Activated CD4-positive, alpha-beta T cell treated with anti-CD3 and anti-CD28 coated beads, Interleukin-2, amount 50 U/mL, for 24 hours (primary cell): ENCODE measurements at places on chromosomes 12 and 14.

DNA sequence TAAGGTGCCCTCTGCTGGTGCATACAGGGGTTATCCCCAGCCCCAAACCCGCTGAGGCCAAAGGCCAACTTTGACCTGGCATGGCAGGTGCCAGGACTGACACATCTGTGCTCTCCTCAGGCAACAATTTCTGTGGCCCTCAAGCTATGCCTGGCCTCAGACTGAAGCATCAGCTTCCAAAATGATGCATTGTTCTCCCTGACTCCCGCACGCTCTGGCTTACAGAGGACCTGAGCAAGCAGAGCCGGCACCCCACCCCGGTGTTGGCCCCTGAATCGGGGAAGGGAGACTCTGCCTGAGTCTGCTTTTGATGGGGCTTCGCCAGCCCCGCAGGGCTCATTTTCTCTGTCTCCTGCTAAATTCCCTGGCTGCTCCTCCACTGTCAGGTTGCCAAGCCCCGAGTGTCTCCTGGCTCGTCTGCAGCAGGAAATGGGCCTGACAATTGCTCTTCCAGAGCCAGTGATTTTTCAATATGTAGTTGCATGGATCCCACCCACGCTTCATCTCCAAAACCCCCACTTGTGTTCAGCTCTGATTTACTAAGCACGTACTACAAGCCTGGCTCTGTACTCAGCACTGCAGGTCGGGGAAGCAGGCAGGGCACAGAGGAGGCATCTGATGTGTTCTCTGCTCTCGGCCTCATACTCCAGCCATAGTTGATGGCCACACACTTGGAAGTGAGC, 126.1 kb downstream of the SLC38A6 start:
- no peak for DNase-seq

DNA sequence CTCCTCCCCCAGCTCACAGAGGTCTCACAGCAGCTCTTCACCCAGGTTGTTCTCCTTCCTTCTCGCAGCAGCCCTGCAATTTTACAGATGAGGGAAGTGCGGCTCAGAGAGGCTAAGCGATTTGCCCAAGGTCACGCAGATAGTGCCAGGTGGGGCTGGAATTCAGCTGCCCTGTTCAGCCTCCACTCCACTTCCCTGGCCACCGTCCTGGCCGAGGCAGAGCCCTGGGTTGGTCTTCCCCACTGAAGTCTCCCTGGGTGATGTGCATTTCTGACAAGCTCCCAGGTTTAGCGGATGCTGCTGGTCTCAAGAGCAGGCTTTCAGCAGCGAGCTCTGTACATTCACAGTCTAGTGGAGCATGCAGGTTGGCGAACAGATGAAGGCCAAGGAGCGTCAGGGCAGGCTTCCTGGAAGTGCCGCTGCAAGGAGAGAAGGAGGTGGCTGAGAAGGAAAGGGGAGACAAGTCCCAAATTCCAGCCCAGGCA, 28.9 kb upstream of the EML1 start:
- DNase-seq = no peak

DNA sequence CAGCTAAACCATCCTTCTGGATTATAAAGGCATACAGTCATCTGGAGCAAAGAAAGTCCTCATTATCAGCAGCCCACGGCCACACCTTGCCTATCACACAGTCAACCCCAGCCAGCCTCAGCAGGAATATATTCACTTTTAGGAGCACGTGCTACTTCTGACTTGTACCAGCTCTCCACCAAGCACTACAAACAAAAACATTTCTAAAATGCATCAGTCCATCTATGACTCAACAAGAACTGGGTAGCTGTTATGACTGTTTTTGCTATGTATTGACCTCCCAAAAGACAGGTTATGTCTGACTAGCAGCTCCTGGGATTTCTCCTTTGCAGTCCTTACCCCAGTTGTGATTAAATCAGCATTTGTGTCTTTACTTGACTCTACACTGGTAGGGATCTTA, 31.2 kb downstream of the NUAK1 start:
- DNase-seq = no peak

GRCh38 chr12:123761841-123762714, at the start of gene DNAH10:
Gene DNAH10 (plus strand): TSS chr12:123762301. CDS start chr12:123762337, 36 bp downstream.
- peak; percentile 19 for DNase-seq

DNA sequence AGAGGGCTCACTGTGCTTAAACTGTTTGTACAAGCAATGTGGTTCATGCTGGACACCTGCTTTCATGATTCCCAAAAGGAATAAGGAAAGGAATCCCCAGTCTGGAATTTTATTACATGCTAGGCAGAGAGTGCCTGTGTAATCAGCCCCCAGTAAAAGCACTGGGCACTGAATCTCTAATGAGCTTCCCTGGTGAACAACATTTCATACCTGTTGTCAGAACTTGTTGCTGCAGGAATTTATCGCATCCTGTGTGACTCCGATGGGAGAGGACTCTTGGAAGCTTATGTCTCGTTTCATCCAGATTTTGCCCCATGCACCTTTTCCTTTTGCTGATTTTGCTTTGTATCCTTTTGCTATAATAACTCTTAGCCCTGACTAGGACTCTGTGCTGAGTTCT, 190.2 kb upstream of the HMGA2 start:
- no peak for DNase-seq

DNA sequence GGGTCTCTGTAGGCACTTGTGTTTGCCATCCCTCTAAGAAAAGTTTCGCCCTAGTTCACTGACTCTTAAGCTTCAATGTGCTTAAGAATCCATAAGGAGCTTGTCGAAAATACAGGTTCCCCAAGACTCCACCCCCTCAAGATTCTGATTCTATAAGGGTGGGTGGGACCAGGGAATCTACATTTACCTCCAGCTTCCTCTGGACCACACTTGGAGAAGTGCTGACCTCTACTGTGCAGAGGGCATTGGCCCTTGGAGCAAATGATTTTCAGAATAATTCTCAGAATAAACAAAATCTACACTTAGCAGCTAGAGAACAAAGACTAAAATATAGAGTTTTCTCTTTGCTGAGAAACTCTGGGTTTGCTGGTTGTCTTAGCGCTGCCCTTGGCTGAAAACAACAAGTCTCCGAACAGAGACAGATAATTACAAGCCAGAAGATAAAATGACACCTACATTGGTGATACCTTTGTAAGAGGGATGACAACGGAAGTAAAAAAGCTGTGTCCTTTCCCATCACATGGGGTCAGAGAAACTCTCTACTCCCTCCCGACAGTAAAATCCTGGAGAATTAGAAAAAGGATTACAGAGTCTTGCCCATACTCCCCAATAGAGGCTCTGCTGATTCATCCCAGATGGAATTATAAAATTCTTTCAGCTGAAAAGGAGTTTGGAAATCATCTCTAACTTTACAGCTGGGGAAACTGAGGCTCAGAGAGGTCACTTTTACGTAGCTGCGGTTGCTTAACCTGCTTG, 4.8 kb downstream of the TGFB3 start:
- DNase-seq = no peak
